ENCODE measurements at places on chromosomes 13 and 19.

DNA sequence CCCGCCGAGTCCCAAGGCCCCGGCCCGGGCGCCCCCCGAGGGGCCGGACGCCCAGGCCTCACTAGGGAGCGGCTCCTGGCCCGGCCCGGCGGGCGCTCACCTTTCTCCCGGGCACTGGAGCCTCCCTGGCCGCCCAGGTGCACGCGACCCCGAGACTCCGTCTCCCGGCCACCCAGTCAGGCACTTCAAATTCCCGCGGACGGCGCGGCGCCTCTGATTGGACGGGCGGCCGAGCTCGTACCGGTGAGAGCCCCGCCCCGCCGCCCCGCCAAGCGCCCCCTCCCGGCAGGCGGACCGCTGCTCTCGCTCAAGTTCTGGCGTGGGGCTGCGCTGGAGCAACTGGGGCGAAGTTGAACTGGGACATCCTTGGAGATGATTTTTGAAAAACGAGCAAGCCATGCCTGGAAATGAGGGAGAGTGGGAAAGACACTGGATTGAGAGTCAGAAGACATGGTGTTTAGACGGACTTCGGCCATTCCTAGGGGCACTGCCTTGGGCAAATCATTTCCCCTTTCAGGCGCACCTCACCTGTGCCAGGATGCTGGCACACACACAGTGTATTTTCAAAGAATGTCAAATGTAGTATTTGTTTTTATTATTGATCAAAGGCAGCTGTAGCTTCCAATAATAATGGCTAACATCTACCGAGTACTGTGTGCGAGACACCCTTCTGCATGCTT, 485.3 kb downstream of the UQCRFS1 start:
- no peak for DNase-seq

- no peak for DNase-seq
Observed at GRCh38 chr13:48496271-48497161, 36.4 kb downstream of the RCBTB2 start.

- no peak for DNase-seq
Observed at GRCh38 chr13:98548230-98548629, 28.7 kb downstream of the STK24 start.

DNA sequence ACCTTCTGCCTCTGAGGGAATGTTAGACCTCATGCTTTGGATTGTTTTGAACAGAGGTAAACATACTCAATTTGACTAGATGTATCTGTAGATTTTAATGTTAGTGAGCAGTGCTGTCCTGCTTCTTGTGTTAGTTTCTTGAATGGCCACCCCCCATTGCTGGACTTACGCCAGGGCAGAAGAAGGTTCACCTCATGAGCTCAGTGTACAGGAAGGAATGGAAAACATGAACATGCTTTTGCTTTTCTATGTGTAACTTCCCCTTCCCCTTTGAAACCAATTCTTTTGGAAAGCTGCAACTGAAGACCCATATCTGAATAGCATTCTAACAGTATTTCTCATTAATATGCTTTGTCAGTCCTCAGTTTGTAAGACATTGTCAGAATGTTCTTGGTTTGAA, 32.3 kb downstream of the WASF3 start:
- DNase-seq: no peak

DNA sequence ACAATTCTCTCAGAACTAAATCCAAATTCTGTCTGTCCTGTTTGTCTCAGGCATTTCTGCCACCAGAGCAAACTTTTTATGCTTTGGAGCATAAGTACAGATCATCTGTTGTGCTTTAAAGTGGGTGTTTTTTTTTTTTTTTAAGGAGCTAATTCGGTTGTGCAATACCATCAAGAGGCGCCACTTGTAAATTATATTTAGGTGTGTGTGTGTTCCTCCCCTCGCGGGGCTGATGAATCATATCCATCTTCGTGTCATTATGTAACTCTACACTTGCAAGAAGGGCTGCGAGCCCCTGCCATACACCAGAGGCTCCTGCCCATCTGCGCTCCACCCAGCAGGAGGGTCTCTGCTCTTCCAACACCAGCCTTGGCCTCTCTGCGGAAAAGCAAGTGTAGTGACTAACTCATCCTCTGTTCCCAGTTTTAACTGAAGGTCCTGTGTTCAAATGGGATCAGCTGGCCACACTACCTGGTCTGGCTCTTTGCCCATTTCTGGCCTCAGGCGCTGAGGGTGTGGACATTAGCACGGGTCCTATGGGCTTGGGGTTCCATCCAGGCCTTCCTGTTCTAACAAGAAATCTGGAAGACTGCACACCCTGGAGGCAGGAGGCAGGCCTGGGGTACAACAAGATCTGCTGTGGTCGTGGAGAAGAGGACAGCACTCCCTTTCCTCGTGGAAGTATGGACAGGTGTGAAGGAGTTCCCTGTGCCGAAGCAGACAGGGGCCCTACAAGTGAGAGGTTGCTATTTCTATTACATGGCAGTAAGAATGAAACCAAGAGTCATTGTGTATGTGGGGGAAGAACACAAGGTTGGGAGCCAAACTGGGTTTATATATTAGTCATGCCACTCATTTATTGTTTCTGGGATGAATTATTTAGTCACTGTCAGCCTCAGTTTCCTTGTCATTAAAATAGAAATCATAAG, 96.1 kb upstream of the MBNL2 start:
- DNase-seq: no peak

DNA sequence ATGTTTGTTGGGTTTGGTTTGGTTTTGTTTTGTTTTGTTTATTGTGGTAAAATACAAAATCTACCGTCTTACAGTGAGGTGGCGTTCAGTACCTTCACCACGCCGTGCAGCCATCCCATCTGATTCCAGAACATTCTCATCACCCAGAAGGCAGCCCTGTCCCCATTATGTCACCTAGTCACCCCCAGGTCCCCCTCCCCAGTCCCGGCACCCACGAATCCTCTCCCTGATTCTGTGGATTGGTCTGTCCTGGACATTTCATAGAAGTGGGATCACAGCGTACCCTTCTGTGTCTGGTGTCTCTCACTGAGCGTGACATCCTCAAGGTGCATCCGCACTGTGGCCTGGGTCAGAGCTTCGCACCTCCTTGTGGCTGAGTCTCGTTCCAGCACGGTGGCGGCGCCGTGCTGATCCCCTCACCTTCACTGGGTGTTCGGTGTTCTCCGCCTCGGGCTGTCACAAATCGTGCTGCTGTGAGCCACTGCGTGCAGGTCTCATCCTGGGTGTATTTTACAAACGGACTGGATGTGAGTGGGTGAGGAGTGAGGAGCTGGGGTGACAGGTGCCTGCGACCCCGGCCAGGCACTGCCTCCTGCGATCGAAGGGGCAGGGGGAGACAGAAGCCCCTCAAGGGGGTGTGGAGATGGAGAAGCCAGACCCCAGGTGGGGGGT, 580 bp upstream of the TEKTIP1 start:
- DNase-seq: no peak

GRCh38 chr13:33146843-33147611, 130.8 kb downstream of the KL start:
- DNase-seq: no peak

DNA sequence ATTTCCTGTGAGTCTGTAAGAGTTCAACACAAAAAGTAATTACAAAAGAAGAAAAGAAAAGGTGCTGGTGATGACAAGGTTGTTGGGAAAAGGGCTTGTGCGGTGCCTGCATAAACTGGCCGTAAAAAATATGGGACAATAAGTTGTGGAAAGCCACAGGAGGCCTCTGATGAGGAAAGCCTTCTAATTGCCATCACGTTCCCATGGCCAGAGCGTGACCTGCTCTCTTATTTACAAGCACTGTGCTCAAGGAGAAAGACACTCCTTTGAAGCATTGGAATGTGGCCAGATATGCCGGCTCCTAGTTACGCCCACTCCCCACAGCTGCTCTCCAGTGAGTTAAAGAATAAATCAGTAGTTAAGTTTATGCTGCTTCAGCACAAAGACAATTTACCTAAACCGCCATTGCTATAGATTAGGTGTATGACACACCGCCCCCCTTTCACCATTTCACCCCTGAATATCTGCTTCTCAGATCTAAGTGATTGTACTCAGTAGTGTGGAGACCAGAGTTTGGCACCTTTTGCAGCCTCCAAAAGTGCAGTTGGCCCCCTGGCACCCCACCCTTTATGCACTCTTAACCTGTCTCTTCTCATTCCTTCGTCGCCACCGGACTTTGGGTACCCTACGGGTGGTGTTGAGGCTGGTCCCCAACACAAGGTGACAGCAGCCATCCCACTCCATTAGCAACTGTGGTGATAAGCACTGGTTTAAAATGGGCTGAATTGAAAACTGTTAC, 8.1 kb upstream of the PGLYRP1 start:
- no peak for DNase-seq

- DNase-seq: no peak
Observed at GRCh38 chr19:45152504-45153338, 8.1 kb downstream of the NKPD1 start.

GRCh38 chr13:57624565-57625435, 6.7 kb upstream of the PCDH17 start:
- DNase-seq: no peak

DNA sequence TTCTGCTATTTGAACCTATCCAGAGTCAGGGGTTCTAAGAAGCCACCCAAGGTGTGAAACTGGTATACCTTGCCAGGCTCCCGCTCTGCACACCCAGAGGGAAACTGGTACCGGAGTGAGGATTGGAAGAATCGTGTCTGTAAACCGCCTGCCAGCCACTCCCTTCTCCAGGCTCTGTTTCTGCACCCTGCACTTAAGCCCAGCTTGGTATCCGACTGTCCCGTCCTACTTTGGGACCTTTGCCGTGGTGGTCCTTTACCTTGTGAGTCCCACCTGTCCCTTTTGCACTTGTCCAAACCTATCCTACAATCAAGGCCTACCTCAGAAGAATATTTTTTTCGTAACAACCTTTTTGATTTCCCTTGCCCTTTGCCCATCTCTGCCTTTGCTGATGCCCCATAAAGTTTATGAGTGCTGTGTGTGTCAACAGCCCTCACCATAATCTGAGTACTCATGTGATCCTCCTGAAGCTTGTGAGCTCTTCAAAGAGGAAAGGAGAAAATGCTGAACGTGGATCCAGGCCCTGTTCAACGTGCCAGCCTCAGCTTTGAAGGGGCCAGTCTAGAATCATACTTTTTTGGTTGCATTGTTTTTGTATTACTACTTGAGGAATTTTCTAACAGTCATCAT, 44.7 kb downstream of the GARRE1 start:
- no peak for DNase-seq

GRCh38 chr19:35381318-35381717, 10.4 kb downstream of the GPR42 start:
- DNase-seq: no peak

DNA sequence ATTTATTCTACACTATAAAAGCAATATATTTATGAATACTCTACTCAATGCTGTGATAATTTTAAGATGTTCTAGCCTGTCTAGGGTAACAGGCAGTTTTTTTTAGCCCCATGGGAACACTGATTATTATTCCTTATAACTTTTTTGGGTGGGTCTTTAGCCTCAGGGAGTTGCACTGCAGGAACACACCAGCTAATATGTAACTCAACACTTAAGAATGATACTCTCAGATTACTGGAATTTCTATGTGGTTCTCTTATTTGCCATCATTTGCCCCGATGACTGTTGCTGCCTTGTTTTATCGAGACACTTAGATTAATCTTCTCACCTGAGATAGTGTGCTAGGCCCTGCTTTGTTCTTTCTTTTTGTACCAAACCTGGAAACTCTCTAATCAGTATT, 396.9 kb upstream of the SLITRK1 start:
- no peak for DNase-seq

GRCh38 chr19:18735324-18735723, 51.8 kb downstream of the CRTC1 start:
- no peak for DNase-seq

- peak; percentile 12 for DNase-seq
Observed at GRCh38 chr13:27533155-27533643, 82.8 kb upstream of the MTIF3 start.

GRCh38 chr19:10260141-10260584, 8.1 kb downstream of the MRPL4 start:
- no peak for DNase-seq

DNA sequence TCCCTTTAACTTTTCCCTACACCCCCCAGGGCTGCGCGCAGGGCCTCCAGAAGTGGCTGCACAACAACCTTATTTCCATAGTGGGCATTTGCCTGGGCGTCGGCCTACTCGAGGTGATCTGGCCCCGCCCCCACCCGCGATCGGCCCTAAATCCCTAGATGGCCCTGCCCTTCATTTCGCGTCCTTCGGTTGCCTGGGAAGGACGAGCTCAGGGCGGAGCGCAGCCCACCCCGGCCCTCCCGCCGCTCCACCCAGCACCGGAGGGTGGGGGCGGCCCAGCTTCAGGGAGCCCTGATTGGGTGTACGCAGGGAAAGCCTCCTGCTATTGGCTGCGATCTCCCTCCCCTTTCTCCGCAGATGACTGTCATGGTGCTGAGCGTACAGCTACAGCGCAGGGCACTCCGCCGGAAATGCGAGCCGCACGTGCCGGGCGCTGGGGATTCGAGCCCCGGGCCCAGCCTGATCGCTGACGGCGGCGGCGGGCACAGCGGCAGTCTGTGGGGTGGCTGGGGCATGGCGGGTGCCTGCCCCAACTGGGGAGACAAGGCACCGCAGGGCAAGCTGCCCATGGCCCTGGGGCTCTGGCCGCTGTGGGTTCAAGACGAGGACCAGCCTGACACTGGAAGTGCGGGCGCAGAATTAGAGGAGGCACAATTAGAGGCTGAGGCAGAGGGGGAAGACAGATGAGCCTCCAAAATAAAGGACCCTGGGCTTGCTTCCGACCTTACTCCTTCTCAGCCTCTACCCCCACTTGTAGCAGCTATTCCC, 4.3 kb downstream of the CD37 start:
- no peak for DNase-seq

GRCh38 chr19:29139227-29139626, 73.7 kb downstream of the UQCRFS1 start:
- no peak for DNase-seq

GRCh38 chr19:10061717-10062310, 24.3 kb upstream of the SHFL start:
- no peak for DNase-seq

DNA sequence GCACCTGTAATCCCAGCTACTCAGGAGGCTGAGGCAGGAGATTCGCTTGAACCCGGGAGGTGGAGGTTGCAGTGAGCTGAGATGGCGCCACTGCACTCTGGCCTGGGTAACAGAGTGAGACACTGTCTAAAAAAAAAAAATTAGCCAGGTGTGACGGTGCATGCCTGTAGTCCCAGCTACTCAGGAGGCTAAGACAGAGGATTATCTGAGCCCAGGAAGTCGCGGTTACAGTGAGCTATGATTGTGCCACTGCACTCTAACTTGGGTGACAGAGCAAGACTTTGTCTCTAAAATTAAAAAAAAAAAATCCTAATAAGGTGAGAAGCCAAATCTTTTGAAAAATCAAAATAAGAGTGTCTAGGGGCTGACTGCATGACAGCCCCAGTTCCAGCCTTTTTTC, 9.7 kb upstream of the CEBPA start:
- DNase-seq: no peak

DNA sequence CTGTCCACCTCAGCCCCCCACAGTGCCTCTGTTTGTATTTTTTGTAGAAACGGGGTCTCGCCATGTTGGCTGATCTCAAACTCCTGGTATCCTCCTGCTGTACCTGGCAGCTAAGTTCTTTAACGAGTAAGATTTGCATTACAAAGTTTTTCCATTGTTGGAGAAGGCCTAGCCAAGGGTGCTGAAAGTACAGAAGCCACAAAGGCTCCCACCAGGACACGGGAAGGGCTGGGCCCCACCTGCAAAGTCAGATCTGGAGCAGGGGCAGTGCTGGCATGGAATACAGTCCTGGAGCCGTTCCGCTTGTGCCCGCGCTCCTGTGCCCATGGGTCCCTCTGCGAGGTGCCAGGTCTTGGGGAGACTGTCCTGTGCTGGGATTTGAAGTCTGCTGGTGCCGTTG, 12.1 kb downstream of the FZR1 start:
- no peak for DNase-seq

GRCh38 chr19:4929186-4929585, 19.9 kb downstream of the UHRF1 start:
- no peak for DNase-seq
